ENCODE measurements at places on chromosomes 16 and 17.

DNA sequence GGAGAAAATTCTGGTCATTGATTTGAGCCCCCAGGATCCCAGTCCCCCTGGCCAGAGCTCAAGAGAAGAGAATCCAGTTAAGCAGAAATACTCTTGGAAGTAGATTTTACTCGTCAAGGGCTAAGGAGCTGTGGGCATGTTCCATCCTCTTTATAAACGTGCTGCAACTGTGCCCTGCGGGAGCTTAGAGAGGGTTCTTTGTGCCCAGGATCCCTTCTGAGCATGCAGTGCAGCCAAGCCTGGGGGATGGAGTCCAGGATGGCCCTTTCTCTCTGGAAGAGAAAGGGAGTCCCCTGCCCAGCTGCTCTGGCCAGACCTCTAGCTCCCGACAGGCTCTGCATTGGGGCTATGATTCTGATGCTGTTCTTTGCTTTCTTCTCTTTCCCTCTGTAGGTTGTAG, 9.5 kb upstream of the LGALS9 start:
- no peak for DNase-seq

DNA sequence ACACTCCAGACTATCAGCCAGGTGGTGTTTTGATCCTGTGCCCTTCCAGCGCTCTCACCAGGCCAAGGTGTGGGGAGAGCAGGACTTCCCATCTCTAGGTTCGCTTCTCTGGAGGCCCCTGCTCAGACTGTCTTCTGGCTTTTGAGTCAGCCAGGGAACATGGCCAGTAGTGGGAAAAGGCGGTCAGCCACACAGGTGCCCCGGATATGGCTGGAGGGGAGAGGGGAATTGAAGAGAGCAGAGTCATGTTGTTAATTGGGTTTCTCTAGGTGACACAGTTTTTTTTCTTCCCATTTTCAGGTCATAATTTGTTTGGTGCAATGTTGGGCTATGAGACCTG, 1.5 kb downstream of the MINK1 start:
- DNase-seq = no peak

DNA sequence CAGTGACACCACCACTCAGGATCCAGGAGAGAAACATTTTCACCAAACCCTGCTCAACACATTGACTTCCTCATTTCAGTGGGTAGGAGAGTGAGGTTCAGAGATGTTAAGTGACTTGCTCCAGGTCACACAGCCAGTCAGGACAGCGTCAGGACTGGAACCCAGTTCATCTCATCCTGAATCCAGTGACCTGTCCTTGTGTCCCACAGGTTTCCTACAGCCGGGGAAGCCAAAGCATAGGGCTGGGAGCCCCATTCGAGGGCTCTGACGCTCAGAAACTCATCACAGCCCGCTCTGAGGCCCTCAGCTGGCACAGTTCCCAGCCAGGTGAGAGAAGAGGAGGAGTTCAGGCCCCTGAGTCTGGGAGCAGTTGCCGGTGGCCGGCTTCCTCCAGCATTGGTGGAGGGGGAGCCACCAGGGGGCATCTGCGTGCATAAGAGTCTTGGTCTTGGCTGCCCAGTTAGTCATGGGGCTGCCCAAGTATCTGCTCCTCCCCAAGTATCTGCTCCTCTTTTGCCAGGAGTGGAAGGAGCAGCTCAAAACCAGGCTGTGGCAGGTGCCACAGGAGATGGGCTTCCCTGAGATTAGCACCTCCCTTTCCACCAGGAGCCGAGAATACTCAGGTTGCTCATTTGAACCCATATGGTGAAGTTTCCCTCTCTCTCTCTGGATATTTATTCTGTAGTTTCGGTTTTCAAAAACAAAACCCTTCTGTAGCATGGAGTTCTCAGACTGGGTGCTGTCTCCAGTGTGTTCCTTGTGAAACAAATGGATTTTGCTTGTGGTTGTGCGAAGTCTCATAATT, 56.0 kb downstream of the TNFRSF13B start:
- DNase-seq = peak; percentile 7

DNA sequence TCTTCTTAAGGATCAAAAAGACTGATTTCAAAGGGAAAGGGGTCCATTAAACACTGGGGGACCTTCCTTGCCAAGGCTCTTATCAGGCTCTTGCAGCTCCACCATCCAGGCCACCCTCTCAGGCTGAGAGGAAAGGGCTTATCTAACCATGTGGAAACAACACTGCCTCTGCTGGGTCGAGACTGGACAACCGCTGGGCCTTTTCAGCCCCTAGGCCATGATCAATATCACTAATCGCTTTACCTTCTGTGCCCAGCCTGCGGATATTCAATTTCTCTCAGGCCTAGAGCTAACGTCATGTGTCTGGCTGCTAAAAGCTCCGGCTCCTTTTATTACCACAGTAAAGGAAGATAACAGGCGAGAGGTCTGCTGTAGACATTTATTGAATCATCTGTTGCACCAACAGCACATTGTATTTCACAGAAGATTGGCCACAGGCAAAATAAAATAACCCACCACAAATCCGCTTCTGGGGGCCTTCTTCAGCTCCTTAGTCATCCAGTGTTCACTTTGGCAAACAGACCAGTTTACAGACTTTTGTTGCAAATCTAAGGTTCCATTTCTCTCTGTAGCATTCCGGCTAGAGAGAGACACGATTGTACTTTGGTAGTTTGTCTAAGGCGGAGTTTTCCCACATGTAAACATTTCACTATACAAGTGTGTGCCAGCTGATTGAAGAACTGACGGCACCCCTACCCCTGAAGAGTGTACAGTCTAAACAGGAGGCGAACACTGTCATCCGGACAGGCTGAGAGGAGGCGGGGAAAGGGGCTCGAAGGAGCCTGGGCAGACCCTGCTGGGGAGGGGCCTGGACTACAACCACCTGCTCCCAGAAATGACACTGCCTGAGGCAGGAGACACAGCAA, 13.9 kb downstream of the CYB561 start:
- no peak for DNase-seq

GRCh38 chr17:81049973-81050551, 15.1 kb downstream of the BAIAP2 start:
- DNase-seq = no peak

GRCh38 chr17:36105781-36106492, 2.3 kb downstream of the CCL4 start:
- DNase-seq = no peak
